ENCODE measurements at places on chromosomes 1 and 21.

- no peak for DNase-seq
Observed at GRCh38 chr21:43925609-43926008, 60.6 kb downstream of the AGPAT3 start.

DNA sequence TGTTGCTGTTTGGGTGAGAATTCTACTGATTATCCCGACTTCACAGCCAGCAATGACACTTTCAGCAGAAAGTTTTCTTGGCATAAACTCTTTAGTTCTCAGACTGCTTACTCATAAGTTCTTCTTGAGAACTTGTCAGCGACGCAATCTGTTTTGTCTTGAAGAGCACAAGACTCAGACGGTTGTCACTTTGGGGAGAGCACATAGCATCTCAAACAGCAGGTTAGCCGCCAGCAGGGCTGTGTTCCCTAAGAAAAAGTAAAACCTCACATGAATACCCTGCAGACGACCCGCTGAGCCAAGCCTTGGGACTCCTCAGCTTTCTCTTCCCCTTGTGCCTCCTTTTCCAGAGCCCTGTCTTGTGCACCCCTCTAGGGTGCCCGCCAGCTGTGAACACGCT, 11.4 kb downstream of the AGMAT start:
- DNase-seq = no peak

DNA sequence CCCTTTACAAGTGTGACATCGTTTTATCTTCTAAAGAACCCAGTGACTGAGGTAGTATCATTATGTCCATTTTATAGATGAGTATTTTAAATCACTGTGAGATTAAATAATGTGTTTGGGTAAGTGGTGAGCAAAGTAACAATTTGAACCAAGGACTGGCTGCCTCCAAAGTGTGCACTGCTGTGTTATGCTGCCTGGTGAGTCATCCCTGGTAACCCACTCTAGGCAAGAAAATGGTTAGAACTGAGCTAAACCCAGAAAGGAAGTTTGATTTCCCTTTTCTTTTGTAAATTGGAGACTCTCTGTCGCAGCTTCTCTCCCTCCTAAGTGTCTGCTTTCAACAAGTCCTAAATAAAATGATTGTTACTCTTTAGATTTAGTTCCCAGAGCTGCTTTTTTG, 342.8 kb upstream of the KAZN start:
- DNase-seq = no peak

- no peak for DNase-seq
Observed at GRCh38 chr21:35336534-35336933, 287.4 kb upstream of the RUNX1 start.

DNA sequence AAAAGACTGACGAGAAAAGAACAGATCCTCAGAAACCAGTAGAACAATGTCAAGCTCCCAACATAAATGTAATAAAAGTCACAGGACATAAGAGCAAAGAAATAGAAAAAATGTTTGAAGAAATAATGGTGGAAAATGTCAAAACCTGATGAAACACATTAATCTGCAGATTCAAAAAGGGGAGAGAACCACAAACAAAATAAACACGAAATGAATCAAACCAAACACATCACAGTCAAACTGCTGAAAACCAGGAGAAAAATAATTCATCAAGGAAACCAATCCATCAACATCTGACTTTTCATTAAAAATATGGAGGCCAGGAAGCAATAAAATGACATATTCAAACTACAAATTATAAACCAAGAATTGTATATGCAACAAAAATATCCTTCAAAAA, 31.9 kb downstream of the TRIM33 start:
- no peak for DNase-seq

DNA sequence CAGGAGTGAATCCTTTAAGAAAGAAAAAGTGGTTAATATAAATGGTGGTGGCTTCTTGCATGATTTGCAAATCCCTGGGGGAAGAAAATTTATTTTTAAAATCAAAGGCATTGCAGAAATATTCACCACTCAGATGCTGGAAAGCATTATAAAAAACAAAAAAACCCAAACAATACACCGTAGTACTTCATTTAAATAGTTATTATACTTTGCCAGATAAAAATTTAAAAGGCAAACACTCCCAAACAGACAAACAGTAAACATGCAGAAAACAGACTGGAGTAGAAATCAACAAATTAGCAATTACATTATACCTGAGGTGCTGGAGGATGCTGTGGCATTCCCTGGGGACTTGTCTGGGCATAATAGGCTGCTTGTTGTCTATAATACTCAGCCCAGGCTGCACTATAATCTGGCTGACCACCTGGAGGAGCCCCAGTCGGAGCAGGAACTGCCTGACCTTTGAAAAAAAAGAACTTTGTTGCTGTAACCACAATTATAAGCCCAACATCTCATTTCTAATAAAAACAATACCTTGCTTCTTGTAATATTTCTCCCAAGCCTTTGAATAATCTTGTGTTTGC, 29.9 kb downstream of the FUBP1 start:
- peak; percentile 28 for DNase-seq

- DNase-seq = no peak
Observed at GRCh38 chr1:169494343-169494742, 8.6 kb upstream of the SLC19A2 start.

DNA sequence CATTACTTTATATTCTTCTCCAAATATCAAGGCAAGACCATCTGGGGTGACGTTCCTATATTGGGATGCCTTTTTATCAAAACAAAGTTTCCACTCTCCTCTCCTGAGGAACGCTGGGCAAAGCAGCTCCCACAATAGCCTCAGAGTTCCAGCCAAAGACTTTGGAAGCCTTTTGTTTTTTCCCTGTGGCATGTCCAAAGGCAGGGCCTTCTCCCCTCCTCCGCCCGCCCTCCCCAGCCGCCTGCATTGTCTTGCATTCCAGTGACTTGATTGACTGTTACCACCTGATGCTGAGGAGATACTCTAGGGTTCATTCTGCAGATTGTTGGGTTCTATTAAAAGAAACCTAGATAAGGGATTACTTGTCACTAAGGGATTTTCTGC, 43.5 kb downstream of the PROX1 start:
- no peak for DNase-seq

GRCh38 chr1:61192663-61193330, 110.4 kb downstream of the NFIA start:
- no peak for DNase-seq

GRCh38 chr1:151372058-151372934, at the start of gene SELENBP1:
TSS of gene SELENBP1 (minus strand) at chr1:151372705. CDS start at chr1:151372641, 64 bp downstream.
- DNase-seq = peak; percentile 48
